ENCODE measurements at places on chromosomes 5 and 9. TPM values are rescaled to one million over a fixed set of nuclear protein-coding genes. Genes with fewer than 3 reads are reported as not detected.

Gene PRKACG
- not detected for total RNA-seq

Gene ANKRD18A
- total RNA-seq: not detected

DNA sequence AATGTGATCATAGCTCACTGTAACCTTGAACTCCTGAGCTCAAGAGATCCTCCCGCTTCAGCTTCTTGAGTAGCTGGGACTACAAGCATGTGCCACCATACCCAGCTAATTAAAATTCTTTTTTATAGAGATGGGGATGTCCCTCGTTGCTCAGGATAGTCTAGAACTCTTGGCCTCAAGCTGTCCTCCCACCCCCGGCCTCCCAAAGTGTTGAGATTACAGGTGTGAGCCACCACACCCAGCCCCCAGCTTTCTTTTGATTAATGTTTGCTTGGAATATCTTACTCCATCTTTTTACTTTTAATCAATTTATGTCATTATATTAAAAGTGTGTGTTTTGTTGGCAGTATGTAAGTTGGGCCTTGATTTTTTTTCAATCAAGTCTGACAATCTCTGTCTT lies 59.4 kb upstream of the EXOC3 start:
- no peak overlapping the region for H3K27ac ChIP-seq
- H3K4me3 ChIP-seq: no peak overlapping the region
- peaks cover 12% of the 10 kb centered on the region for H3K4me1 ChIP-seq
- H3K36me3 ChIP-seq: peaks cover 16% of the 10 kb centered on the region

- no peak for DNase-seq
- H3K36me3 ChIP-seq: no peaks in the 10 kb centered on the region
- no peak overlapping the region for H3K4me3 ChIP-seq
- no peaks in the 10 kb centered on the region for H3K27me3 ChIP-seq
- no peak overlapping the region for H3K27ac ChIP-seq
These were observed 63.8 kb downstream of the PTTG1 start for GRCh38 chr5:160485364-160485969.

DNA sequence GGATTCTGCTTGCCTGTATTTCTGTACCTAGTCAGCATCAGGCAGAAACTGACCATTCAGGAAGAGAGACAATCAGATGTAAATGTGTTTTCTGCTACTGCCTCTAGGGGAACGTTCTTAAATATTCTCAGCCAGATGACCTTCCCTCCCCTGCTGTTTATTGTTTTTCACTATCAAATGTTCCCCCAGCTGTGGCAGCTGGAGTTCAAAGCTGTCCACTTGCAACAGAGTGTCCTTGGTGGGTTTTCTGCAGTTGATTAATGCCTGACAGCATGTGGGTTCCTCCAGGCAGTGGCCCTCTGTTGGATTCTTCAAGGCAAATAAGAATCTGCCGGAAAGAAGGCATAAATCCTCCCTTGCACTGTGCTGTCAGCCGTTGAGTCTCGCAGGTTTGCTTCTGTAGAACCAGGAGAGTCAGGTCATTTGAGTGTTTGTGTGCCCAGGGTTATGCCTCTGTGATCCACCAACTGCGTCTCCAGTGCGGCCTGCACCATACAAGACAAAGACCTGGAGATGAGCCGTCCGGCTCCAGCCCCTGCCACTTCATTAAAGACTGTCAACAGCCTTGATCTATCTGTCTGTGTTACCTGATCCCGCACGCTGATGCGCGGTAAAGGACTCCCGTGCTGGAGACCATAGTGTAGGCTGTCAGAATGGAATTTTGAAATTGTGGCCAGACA lies 203.4 kb downstream of the GADD45G start:
- no peaks in the 10 kb centered on the region for H3K36me3 ChIP-seq
- no peaks in the 10 kb centered on the region for H3K4me1 ChIP-seq
- H3K4me3 ChIP-seq: no peak overlapping the region
- DNase-seq: no peak

Gene HRCT1
- 1.2 TPM for total RNA-seq

- DNase-seq: peak; percentile 89
- no peaks in the 10 kb centered on the region for H3K4me1 ChIP-seq
- no peaks in the 10 kb centered on the region for H3K27me3 ChIP-seq
- H3K4me3 ChIP-seq: no peak overlapping the region
- H3K36me3 ChIP-seq: no peaks in the 10 kb centered on the region
These were observed 203.8 kb downstream of the SNCAIP start for GRCh38 chr5:122515709-122516431.

Gene CDKN2A
- 10.8 TPM for total RNA-seq

- H3K4me1 ChIP-seq: peaks cover 7% of the 10 kb centered on the region
- peak; percentile 90 for DNase-seq
- H3K27me3 ChIP-seq: no peaks in the 10 kb centered on the region
These were observed 350.9 kb downstream of the GLIS3 start for GRCh38 chr9:3948826-3949556.

Gene PAPPA
- 33.4 TPM for total RNA-seq

GRCh38 chr5:96377597-96377996 lies 55.5 kb downstream of the PCSK1 start:
- H3K4me1 ChIP-seq: no peaks in the 10 kb centered on the region
- no peak overlapping the region for H3K27ac ChIP-seq
- peaks cover 2% of the 10 kb centered on the region for H3K27me3 ChIP-seq
- H3K4me3 ChIP-seq: no peak overlapping the region
- no peak for DNase-seq

GRCh38 chr9:76619640-76620039 lies 144.6 kb upstream of the PCA3 start:
- peaks cover 13% of the 10 kb centered on the region for H3K4me1 ChIP-seq
- H3K36me3 ChIP-seq: no peaks in the 10 kb centered on the region
- H3K27ac ChIP-seq: no peak overlapping the region

Gene DIRAS2
- 0.26 TPM for total RNA-seq

Gene FCN2
- total RNA-seq: not detected

DNA sequence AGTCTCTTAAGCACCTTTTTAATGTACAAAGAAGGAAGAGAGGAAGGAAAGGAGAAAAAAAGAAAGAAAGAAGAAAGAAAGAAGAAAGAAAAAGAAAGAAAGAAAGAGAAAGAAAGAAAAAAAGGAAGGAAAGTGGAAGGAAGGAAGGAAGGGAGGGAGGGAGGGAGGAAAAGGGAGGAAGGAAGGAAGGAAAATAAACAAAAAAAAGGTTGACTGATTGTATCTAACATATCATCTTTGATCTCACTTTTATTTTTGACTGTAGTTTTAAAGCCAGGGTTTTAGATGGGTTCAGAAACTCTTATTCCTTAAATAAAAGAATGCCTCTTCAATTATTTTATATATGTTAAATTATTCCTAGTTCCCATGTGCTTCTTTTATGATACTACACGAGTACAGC lies 794.5 kb downstream of the CDH12 start:
- H3K27me3 ChIP-seq: no peaks in the 10 kb centered on the region
- DNase-seq: no peak
- no peak overlapping the region for H3K4me3 ChIP-seq
- no peak overlapping the region for H3K27ac ChIP-seq

Gene GLDC
- 0.51 TPM for total RNA-seq

- H3K4me3 ChIP-seq: no peak overlapping the region
- peaks cover under 1% of the 10 kb centered on the region for H3K4me1 ChIP-seq
- no peak overlapping the region for H3K27ac ChIP-seq
- no peaks in the 10 kb centered on the region for H3K36me3 ChIP-seq
- peak; percentile 59 for DNase-seq
These were observed 29.5 kb upstream of the PLIN2 start for GRCh38 chr9:19156805-19157204.

Gene PCDHGA7
- 6.8 TPM for total RNA-seq

GRCh38 chr5:118956727-118957126 lies 31.6 kb downstream of the DTWD2 start:
- H3K4me1 ChIP-seq: no peaks in the 10 kb centered on the region
- H3K4me3 ChIP-seq: no peak overlapping the region
- DNase-seq: no peak
- H3K27ac ChIP-seq: no peak overlapping the region
- H3K36me3 ChIP-seq: no peaks in the 10 kb centered on the region

GRCh38 chr5:100188339-100188738 lies 346.8 kb upstream of the FAM174A start:
- H3K27me3 ChIP-seq: no peaks in the 10 kb centered on the region
- H3K4me3 ChIP-seq: no peak overlapping the region
- no peaks in the 10 kb centered on the region for H3K4me1 ChIP-seq
- no peak for DNase-seq

Gene INVS
- total RNA-seq: 45.4 TPM

DNA sequence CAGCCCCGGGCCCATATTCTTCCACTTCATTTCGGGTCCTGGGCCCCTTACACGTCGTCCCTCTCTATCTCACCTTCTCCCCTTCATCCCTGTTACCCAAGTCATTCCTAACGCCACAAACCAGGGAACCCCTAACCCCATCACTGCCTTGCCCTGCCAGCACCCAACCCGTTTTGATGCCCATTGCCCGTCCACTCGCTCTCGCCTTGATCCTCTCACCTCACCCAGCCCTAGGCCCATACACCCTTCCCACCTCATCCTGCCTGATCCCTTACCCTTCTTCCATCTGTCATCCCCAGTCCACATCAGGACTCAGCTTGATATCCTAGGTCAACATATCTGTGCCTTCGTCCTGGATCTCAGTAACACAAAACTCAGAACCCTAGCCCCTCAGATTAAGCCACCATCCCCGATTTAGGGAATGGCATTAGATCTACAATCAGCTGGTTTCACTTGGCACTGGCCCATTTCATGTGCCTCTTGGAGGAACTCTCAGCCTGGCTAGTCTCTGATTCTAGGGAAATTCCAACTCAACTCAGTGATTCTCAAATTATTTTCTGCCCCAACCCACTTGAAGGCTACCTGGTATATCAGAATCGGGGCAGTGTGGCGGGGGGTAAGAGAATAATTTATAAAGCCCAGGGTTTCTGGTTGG lies 489 bp downstream of the CHMP5 start:
- H3K27me3 ChIP-seq: no peaks in the 10 kb centered on the region
- H3K27ac ChIP-seq: peak overlapping the region; percentile 96
- peaks cover 8% of the 10 kb centered on the region for H3K36me3 ChIP-seq

DNA sequence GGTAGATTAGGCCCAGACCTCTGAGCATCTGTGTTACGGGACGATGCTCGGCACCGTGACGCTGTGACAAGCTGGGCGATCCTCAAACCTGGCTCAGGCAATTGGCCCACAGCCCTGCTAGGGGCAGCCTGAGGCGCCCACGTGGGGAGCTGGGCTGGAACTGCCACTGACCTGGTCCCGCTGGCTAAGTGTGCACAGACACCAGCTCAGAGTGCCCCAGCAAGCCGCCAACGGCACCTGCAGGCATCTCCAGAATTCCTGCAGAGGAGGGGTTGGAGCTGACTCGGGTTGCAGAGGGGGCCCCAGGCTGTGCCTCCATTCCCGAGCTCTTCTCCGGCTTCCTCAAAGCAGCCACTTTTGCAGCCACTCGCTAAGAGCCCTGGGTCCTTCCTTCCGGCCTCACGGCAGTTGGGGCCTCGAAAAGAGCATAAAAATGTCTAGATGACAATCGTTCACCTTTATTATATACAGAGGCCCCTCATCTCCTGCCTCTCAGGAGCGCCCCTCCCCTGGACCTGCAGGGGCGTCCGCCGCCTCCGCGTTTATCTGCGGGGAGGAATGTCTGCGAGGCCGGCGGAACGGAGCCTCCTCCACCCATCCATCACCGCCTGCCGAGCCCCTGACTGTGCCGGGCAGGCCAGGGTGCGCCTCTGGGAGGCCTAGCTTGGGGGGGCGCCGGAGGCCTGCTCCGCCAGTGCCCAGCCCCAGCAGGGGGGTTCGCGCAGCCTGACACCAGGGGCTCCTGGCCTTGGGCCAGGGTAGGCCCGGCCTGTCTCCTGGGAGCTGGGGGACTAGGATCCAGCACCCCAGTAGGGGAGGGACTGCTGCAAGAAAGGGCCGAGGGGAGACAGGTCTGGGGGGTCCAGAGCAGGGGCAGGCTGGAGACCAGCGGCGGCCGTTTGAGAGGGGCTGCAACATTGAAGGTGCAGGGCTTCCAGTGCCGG lies 144.9 kb downstream of the BARX1 start:
- H3K27ac ChIP-seq: no peak overlapping the region
- H3K27me3 ChIP-seq: no peaks in the 10 kb centered on the region
- no peak overlapping the region for H3K4me3 ChIP-seq
- H3K4me1 ChIP-seq: no peaks in the 10 kb centered on the region

GRCh38 chr9:4979239-4979638 lies 5.8 kb upstream of the JAK2 start:
- no peaks in the 10 kb centered on the region for H3K27me3 ChIP-seq
- H3K27ac ChIP-seq: no peak overlapping the region
- DNase-seq: peak; percentile 34
- H3K36me3 ChIP-seq: no peaks in the 10 kb centered on the region
- H3K4me3 ChIP-seq: no peak overlapping the region

Gene FOXD4
- 0.26 TPM for total RNA-seq

GRCh38 chr5:78837836-78838235 lies 147.3 kb downstream of the ARSB start:
- no peaks in the 10 kb centered on the region for H3K4me1 ChIP-seq
- H3K27me3 ChIP-seq: no peaks in the 10 kb centered on the region
- no peak for DNase-seq
- no peak overlapping the region for H3K4me3 ChIP-seq
- no peaks in the 10 kb centered on the region for H3K36me3 ChIP-seq

GRCh38 chr9:131270171-131271015 lies 5.9 kb downstream of the FAM78A start:
- H3K27ac ChIP-seq: no peak overlapping the region
- H3K27me3 ChIP-seq: peaks cover 2% of the 10 kb centered on the region
- H3K4me1 ChIP-seq: no peaks in the 10 kb centered on the region
- no peak for DNase-seq
- no peak overlapping the region for H3K4me3 ChIP-seq

GRCh38 chr5:174073122-174073660 lies 27.7 kb downstream of the NSG2 start:
- H3K4me1 ChIP-seq: no peaks in the 10 kb centered on the region
- H3K36me3 ChIP-seq: no peaks in the 10 kb centered on the region
- H3K4me3 ChIP-seq: no peak overlapping the region
- peak; percentile 29 for DNase-seq

Gene ANKRD33B
- total RNA-seq: 7.8 TPM

Gene GNA14
- total RNA-seq: 0.26 TPM

Gene EIF4EBP3
- 1.8 TPM for total RNA-seq

- H3K4me3 ChIP-seq: no peak overlapping the region
- H3K36me3 ChIP-seq: peaks cover 53% of the 10 kb centered on the region
- H3K27ac ChIP-seq: no peak overlapping the region
- no peaks in the 10 kb centered on the region for H3K27me3 ChIP-seq
These were observed 25.4 kb upstream of the POMT1 start for GRCh38 chr9:131477367-131477766.

- no peak for DNase-seq
- no peaks in the 10 kb centered on the region for H3K4me1 ChIP-seq
- no peaks in the 10 kb centered on the region for H3K36me3 ChIP-seq
- no peak overlapping the region for H3K27ac ChIP-seq
These were observed 37.9 kb downstream of the CDC14B start for GRCh38 chr9:96581786-96582185.

Gene CNTNAP3B
- not detected for total RNA-seq

GRCh38 chr9:116342061-116342460 lies 188.5 kb downstream of the PAPPA start:
- no peaks in the 10 kb centered on the region for H3K4me1 ChIP-seq
- no peak overlapping the region for H3K27ac ChIP-seq
- no peak overlapping the region for H3K4me3 ChIP-seq

Gene MEGF10
- total RNA-seq: under 0.01 TPM

DNA sequence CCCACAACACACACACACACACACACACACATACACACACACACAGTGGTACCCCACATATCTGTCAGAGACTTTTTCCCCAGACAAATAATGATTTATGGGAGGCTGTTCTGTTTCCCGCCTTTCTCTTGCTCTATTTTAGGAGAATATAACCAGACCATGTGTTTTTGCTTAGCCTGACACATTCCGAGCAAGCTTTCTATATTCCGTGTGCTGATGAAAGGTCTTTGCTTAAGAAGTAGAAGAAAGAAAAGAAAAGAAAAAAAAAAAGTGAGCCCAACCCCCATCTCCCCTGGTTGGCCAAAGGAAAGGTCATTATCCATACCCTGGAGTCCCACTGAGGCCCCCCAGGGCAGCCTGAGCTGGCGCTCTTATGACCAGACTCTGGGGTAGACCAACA lies 338.6 kb downstream of the SLIT3 start:
- no peak overlapping the region for H3K27ac ChIP-seq
- no peak for DNase-seq
- H3K4me1 ChIP-seq: no peaks in the 10 kb centered on the region
- no peaks in the 10 kb centered on the region for H3K27me3 ChIP-seq
